ENCODE measurements at places on chromosomes 1 and 21.

- peak; percentile 58 for DNase-seq
Observed at GRCh38 chr1:221708987-221709386, 32.9 kb downstream of the DUSP10 start.

DNA sequence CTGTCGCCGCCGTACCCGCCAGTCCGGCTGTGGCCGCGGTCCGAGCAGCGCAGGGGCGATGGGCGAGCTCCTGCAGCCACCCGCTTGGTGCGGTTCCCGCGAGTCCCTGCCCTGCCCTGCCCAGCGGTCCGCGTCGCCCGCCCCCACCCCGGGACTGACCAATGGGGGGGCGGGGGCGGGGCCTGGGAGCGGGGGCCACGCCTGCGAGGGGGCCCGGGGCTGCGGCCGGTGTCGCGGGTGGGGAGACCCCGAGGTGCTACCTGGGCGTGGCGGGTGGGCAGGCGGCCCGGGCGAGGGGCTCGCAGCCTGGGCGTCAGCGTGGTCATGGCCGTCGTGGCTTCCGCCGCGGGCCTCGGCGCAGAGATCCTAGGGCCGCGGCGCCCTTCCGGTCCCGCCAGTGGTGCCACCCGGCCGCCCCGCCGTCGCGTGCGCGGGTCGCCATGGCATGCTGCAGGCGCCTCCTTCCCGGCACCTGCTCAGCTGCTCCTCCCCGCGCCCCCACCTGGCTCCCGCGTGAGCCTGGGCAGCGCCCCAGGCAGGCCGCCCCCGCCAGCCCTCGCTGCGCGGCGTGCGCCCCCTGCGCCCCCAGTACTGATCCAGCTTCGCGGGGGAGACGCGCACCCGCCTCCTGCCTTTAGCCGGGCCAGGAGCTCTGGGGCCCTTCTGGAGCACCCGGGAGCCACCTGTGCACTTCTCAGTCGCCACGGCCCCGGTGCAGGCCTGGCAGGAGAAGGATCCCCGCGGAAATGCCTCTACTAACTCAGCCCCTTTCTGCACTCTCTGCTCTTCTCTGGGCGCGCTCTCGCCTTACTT, at the start of gene BMP8B:
BMP8B (minus strand) TSS at position 108 of the 813 bp plus-strand sequence. CDS start 380 bp downstream, outside the sequence.
- peak; percentile 64 for DNase-seq

- DNase-seq = no peak
Observed at GRCh38 chr21:25649146-25649545, 10.1 kb downstream of the JAM2 start.

DNA sequence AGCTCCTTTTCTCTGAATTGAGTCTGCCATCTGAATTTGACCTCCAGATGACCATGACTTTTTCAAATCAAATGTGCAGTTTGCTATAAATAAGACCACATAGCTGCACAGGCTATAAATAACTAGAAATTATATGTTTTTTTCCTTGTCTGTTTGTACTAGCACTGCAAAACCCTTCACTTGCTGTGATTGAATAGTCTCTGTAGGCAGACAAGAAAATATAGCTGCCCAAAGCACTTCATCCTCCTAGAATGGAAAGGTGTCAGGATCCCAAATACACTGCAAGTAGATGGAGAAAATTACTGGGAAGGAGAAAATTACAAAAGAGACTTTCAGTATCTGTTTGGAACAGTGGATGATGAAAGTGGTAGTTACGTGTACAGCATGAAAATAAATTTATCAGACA, 175.8 kb downstream of the APP start:
- no peak for DNase-seq

- DNase-seq = no peak
Observed at GRCh38 chr1:156436141-156437036, 64.2 kb downstream of the MEF2D start.

DNA sequence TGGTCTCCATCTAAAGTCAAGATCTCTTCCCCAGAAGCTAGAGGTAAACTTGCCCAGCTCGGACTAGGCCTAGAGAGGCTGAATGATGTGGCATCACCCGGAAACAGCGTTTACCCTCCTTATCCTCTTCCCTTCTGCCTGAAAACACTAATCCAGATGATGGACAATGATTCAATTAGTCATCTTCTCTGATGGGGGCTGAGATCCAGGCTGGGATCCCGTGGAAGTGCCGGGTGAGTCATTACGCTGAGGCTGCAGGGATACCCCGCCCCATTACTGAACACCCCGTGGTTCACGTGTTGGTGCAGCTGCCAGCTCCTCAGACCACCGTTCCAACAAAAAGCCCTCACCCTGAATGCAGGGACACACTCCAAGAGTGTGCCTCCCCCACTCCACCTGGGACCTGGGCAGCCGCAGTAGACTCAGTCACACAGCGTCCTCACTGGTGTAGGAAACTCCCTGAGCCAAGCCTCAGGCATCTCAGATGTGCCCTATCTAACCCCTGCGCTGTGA, 2.0 kb downstream of the S100A6 start:
- no peak for DNase-seq

DNA sequence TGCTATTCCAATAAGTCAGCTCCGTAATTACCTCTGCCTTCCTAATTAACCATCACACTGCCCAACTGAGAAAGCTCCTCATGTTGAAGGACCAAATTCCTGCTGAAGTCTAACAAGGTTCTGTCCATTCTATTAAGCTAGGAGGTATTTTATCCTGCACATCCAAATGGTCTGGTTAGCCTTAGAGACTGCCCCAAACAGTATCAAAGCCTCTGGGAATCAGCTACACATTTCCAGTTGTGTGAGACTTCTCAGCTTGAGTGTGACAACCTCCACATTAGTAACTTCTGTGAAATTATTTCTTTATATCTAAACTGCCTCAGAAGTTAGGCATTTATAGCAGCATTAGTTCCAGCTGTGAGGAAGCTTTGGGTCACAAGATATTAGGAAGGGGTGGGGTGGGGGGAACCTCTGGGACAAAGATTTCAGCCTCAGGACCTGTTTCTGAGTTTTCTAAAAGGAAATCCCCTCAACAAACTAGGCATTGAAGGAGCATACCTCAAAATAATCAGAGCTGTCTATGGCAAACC, 150.5 kb upstream of the DUSP10 start:
- DNase-seq = no peak

DNA sequence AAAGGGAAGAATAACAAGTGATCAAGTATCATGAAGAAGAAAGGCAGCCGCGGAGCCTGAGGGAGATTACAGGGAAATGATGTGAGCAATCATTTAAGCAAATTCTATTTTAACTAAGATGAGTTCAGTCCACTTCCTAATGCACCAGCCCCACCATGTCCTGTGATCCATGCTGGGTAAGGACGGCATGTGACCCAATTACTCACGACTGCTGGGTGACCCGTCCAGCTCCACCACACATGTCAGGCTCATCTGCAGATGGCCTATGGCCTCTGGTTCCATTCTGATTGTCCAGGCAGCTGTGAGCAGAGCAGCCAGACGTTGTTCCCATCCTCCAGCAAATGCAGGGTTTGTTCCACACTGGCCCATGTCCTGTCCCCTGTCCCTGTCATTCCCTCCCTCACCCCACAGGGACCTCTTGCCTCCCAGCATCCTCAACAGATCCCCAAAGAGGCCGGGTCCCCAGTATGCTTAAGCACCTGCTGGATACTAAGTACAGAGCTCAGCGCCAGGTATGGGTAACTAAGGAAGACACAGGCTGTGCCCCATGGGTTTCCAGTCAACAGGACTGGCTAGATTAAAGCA, 87.9 kb downstream of the MATN1 start:
- DNase-seq = no peak

DNA sequence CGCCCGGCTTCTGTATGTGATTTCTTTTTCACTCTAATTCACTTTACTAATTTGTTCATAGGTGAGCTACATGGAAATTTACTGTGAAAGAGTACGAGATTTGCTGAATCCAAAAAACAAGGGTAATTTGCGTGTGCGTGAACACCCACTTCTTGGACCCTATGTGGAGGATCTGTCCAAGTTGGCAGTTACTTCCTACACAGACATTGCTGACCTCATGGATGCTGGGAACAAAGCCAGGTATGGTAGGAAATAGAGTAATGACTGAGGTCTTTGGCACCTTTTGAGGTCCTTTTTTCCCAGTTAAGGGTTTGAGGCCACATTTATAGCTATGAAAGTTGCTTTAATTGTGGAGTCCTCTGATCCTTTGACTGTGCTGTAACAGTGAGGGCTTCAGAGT, 56.9 kb downstream of the KIF1B start:
- DNase-seq = no peak

GRCh38 chr21:41926117-41926806, 27.6 kb downstream of the C2CD2 start:
- DNase-seq = peak; percentile 39

GRCh38 chr1:82226186-82226505, 425.4 kb downstream of the ADGRL2 start:
- DNase-seq = no peak

- no peak for DNase-seq
Observed at GRCh38 chr21:46393451-46393940, 65.2 kb upstream of the DIP2A start.

DNA sequence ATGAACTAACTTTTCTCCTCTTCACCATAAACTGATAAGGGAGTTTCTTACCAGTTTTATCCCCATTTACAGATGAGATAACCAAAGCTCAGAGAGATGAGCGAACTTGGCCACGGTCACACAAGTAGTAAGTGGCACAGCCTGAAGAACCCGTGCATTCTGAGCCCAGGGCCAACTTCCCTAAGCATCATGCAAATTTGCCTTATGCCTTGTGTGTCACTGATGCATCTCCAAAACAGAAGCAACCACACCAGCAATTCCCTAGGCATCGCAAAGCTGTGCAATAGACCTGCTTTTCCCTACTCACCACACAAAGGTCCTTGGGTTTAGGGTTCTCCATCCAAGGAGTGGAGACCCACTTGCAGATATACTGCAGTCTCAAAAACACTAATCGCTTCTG, 304.5 kb upstream of the KAZN start:
- DNase-seq = no peak

- no peak for DNase-seq
Observed at GRCh38 chr1:210662291-210663050, 333.8 kb downstream of the HHAT start.

GRCh38 chr1:39081271-39082009, 55.3 kb downstream of the NDUFS5 start:
- peak; percentile 33 for DNase-seq

- peak; percentile 23 for DNase-seq
Observed at GRCh38 chr1:172134087-172134731, 286.3 kb upstream of the C1orf105 start.

- no peak for DNase-seq
Observed at GRCh38 chr1:77513839-77514763, 168.4 kb downstream of the ZZZ3 start.

DNA sequence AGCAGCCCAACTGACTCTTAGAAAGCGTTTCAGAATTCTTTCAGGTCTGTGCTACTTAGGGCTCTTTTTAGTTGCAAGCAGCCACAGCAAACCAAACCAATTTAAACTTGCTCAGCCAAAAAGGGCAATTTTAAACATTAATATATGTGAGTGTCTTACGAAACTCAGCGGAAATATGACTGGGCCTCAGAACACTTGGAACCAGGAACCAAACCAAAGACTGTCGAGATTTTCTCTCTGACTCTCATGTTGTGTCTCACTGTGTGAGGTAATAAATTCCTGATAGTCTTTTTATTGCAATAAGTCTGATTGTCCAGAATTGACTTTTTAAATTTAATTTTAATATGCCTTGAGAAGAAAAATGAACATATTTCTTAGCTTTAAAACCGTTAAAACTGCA, 122.3 kb downstream of the SYF2 start:
- DNase-seq = no peak

- no peak for DNase-seq
Observed at GRCh38 chr1:194538453-194538852, 1352.0 kb upstream of the B3GALT2 start.

- DNase-seq = no peak
Observed at GRCh38 chr1:235783148-235783776, 83.4 kb downstream of the LYST start.

DNA sequence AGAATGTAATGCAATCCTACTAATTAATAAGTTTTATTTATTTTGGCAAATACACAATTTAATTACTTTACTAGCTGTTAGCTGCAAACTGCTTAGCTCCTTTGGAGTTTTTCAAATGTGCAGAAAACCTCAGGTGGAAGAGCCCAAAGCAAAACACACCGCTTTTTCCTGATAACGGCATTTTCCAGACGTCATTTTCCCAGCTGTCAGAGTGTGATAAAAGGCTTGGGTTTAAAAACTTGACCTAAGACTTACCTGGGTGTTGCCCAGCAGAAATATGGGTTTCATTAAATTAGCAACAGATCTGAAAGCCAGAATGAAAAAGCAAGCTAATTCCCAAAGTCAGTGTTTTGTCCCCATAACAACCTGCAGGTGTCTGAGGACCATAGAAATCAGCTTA, 204.0 kb upstream of the HMCN1 start:
- DNase-seq = no peak

DNA sequence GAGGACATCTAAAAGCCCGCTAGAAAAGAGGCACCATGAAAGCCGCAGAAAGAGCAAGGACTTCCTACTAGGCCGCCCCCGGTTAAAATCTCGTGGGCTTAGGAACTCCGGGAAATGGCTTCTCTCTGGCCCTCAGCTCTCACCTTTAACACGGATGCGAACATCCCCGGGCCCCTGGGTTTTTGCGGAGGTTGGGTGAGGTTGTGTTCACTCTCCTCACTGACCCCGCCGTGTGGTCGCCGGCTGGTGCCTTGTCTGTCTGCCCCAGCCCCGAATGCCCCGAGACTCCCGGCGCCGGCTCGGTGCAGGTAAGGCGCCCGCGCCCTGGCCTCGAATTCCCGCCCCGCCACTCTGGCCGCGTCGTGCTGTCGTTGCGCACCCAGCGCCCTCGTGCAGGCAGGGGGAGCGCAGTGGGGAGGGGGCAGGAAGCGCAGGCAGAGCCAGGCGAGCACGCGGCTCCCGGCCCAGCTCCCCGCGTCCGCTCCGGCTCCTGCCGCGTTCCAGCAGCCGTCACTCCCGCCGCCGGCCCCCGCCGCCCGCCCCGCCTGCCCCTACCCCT, at the start of gene SHISAL2A:
SHISAL2A (plus strand) TSS at position 437 of the 559 bp plus-strand sequence. CDS start 326 bp downstream, outside the sequence.
- DNase-seq = peak; percentile 72

- DNase-seq = peak; percentile 27
Observed at GRCh38 chr1:226882187-226882586, 11.8 kb downstream of the PSEN2 start.

- DNase-seq = no peak
Observed at GRCh38 chr1:167676205-167676915, 45.4 kb upstream of the MPZL1 start.

DNA sequence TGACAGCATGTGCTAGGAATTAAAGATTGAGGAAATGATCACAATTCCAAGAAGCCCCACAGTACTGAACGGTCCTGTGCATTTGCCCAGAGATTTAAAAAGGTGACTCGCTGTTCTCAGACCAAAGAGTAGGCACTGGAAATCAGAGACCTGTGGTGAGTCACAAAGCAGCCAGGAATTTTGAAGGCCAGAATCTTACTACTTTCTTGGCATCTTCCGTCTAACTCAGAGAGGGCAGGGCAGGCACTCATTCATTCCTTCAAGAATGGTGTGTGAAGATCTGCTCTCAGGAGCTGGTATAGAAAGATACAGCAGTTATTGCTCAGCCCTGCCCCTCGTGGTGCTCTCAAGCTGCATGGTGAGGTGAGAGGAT, 57.9 kb downstream of the BRINP2 start:
- DNase-seq = no peak

Data from activated T-cell treated with anti-CD3 and anti-CD28 coated beads, Interleukin-2, amount 50 U/mL, for 72 hours (primary cell).